Stimulated activated CD8-positive, alpha-beta memory T cell treated with anti-CD3 and anti-CD28 coated beads, Interleukin-2, amount 100 ng/mL, for 1 hour (primary cell): ENCODE measurements at places on chromosomes 2 and 18.

DNA sequence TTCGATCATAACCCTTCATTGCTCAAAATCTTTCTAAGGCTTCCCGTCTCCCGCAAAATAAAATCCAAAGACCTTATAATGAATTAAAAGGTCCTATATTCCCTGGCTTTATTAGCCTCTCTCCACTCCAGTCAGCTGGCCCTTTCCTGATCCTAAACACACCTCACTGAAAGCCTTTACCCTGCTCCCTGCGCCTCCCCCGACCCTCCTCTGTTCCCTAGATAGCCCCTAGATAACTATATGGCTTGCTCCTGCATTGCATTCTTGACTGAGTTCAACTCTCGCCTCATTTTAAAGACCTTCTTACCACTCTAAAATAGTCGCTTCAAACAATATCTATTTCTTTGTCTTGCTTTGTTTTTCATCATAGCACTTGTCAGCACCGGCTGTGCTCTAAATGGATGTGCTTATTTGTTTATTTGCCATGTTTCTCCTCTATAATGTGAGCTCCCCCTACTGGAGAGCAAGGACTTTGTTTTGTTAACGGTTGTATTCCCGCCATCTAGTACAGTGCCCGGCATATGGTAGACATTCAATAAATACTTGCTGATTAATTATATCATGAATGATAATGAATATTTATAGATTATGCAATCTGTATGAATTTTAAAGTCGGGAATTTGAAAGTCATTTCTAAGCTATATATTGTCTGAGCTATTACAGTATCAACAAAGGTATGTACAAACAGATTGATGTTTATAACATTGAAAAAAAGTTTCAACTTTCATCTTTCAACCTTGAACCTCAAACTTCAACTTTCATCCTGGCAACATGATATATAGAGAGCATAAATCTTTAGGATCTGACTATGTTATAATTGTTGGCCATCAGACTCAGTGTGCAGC, 32.4 kb upstream of the VIT start:
- no peak for DNase-seq

- DNase-seq, result no peak
Measured at GRCh38 chr18:79503406-79503805, 107.7 kb downstream of the NFATC1 start.

- no peak for DNase-seq
Measured at GRCh38 chr2:202754936-202755335, 116.6 kb downstream of the ICA1L start.

- DNase-seq, result no peak
Measured at GRCh38 chr18:3251249-3251962, 3.8 kb downstream of the MYL12A start.

GRCh38 chr18:6744816-6745455, 15.4 kb downstream of the ARHGAP28 start:
- DNase-seq, result no peak

DNA sequence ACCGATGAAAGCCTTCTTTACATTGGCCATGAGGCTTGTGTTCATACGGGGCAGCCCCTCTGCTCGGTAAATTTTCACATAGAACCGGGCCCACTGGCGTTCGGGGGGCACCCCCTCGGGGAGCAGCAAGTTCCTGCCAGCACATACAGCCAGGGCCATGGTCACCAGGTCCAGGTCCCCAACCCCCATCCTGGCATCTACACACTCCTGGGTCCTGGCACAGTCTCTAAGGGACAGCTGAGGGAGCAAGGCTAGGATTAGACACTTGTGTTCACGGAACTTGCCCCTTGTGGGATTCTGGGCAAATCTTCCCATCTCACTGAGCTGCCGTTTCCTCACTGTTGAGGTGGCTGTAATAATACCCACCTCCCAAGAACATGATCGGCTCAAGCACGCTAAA, 5.6 kb upstream of the OTOF start:
- DNase-seq, result no peak

GRCh38 chr18:47341678-47342077, 90.2 kb upstream of the SKOR2 start:
- DNase-seq, result no peak

GRCh38 chr2:108396845-108397244, 19.1 kb downstream of the SULT1C4 start:
- no peak for DNase-seq

DNA sequence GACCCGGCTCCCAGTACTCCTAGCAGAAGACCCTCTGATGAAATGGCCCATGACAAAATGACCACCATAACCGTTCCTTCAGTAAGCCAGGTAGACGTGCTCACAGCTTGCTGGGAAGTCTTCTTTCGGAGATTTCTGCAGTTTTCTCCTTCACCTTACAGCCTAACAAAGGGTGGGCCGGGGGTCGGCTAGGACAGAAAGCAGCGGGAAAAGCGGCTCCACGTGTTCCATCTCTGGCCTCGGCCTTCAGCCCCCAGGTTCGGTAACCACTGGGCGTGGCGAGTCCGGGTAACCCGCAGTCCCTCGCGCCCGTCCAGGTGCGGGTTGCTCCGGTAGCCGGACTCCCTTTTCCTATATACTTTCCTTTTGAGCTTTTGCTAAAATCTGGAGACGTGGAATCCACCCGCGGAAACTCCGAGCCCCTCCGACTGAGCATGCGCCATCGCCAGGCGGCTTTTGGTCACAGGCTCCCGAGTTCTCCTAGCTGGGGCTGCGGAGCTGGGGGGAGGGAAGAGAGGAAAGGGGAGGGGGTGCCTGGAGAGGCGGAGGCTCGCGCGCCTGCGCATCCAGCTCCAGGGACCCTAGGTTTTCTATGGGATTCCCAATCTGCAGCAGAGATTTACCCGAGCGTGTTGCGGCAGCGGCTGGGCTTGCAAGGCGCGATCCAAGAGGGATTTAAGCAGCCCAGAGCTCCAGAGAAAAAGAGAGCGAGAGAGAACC, at the start of gene VSNL1:
VSNL1 (plus strand) TSS at position 604 of the 720 bp plus-strand sequence. CDS start 51,379 bp downstream, outside the sequence.
- DNase-seq, result no peak

DNA sequence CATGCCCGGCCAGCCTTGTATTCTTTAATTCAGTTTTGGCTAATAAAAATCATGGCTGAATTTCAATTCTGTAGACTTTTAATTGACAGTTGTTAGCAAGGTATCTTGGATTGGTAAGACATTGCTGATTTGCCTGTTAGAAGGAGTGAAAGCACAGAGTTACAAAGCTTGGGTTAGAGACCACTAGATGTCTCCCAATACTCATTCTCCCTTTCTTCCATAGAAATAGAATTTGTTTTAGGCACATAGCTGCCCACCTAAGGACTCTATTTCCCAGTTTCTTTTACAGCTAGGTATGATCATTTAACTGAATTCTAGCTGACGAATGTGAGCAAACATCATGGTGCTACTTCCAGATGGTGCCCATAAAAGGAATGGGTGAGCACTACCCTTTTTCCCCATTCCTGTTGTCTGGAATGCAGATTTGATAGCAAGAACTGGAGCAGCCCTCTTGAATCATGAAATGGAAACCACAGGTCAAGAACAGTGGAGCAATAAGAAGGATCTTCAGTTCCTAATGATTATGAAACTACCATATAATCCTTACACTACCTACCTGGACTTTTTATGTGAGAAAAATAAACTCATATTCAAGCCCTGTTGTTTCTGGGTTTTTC, 17.5 kb downstream of the PECR start:
- DNase-seq, result no peak

DNA sequence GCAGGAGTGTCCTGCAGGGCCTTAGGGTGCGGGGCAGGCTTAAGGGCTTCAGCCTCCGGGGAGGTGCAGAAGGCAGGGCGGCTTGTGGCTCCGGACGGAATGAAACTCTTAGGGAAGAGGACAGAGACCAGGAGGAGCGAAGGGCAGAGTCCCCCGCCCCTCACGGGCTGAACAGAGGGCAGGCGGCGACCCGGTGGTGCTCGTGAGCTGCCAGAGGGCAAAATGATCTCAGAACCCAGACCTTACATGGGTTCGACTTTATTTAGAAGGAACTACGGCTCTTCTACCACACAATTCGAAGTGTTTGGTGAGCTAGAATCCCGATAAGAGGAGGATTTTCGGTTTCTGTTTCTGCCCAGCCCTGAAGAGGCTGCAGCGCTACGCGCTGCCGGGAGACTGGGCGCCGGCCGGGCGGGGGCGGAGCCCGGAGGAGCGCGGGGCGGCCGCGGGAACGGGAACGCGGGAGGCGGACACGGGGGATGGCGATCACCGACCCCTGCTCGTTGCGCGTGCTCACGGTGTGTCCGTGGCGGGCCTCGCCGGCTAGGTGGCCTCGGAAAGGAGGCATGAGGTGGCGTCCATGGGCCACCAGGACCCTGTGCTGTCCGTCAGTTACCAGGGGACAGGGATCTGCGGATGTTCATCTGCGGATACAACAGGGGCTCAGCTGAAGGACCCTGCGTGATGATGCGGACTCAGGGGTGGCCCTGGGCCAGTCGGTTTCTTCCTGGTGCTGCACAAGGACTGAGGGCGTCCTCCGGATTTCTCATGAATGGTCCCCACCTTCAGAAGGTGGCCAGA, 4.2 kb upstream of the SP100 start:
- peak; percentile 19 for DNase-seq

DNA sequence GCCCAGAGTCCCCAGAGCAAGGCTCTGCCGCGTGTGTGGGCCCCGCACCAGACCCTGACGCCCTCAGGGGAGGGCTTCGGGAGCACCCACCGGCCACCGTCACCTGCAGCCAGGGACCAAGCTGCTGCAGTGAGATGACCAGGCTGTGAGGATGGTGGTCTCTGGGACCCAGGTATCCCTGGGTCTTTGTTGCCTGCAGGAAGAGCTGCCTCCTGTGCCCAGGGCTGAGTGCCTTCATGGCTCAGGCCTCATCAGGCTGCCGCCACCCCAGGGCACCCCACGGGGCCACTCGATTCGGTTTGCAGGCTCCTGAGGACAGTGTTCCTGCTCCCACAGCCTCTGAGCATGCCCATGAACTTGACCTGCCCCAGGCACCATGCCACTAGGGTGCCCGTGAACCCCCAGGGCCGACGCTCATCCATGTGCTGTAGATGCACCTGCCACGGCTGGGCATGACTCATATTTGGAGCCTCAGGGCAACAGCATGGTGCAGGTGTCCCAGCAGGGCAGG, 109.8 kb downstream of the FAM210A start:
- DNase-seq, result no peak

DNA sequence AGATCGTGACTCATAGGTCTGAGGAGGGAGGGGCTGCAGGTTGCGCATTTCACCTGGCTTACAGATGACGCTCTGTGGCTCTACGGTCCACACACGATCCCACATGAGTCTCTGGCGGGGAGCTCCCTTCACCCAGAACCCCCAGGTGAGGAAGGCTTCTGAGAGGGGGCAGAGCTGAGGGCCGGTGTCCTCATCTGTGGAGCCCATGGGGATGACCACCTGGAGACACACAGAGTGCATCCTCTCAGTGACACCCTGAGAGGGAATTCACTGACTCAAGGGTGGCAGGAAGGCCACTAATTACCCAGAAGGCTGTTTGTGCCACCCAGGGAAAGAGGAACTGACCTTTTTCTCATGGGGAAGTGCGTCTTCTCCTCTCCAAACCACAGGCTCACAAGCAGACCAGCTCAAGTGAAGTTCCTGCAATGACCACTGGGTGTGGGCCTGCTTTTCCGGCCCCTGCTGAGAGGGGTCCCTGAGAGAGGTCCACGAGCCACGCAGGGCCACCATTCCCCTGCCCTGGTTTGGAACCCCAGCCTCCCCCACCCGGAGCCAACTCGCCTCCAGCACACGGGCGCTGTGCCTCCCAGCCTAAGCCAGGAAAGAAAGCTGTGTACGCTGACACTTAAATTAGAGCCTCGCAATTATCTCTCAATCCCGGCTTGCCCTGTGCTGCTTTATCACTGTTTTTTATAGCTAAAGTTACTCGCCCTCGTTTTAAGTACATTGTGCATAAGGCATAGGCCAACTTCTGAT, 114.1 kb downstream of the BCL11A start:
- no peak for DNase-seq

DNA sequence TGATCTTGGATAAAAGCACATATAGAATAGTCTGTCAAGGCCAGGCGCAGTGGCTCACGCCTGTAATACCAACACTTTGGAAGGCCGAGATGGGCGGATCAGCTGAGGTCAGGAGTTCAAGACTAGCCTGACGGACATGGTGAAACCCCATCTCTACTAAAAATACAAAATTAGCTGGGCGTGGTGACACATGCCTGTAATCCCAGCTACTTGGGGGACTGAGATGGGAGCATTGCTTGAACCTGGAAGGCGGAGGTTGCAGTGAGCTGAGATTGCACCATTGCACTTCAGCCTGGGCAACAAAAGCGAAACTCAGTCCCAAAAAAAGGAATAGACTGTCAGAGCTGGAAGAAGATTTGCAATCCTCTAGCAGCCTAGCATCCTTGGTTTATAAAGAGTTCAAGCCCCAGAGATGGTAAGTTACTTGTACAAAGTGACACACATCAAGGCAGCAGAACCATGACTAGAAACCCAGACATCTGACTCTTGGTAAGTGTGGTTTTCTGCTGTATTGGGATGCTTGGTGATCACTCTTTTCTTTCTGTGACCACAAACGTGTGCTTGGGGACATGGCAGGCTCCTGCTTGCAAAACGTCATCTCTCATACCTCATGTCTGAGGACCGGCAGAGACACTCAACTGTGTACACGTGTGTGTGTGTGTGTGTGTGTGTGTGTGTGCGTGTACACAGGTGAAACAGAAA, 69.0 kb downstream of the OSBPL6 start:
- no peak for DNase-seq

- no peak for DNase-seq
Measured at GRCh38 chr18:13211534-13211933, 7.0 kb upstream of the LDLRAD4 start.

GRCh38 chr2:167388497-167388896, 500.2 kb downstream of the XIRP2 start:
- DNase-seq, result no peak

GRCh38 chr2:143429932-143430679, 300.9 kb downstream of the ARHGAP15 start:
- DNase-seq, result no peak

GRCh38 chr2:111236025-111236424, 115.3 kb downstream of the BCL2L11 start:
- DNase-seq, result no peak

DNA sequence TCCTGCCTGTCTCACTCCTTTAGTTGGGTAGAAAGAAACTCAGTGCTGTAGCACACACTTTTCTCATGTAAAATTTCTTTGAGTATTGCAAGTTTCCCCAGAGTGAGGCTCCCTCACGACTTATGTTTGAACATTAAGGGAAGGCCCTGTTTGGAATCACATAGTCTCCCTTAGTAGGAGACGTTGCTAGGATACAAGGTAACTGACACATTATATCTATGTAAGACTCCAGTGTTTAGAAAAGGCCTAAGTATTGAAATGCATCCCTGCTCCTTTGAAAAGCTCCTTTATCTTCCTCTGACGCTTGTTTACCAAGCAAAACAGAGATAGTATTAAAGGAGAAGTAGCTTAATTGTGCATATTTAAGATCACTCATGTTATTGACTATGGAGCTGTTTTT, 248.2 kb downstream of the PHLPP1 start:
- DNase-seq, result no peak

DNA sequence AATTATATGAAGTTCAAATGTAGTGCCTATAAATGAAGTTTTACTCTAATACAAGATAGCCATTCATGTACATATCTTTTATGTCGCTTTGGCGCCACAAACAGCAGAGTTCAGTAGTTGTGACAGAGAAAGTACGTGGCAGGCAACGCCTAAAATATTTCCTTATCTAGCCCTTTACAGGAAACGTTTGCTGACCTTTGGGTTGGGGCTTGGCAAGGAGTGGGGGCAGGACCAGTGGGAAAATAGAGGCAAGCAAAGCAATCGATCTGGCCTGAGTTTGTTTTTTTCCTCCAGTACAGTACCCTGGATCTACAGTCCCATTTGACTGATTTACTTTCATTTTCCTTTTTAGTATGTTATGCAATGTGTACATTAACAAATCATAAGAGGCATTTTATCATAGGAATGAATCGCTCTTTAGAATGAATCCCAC, 13.1 kb downstream of the CCDC68 start:
- no peak for DNase-seq
